ENCODE measurements at places on chromosomes 11 and 22. TPM values are rescaled to one million over a fixed set of nuclear protein-coding genes. Genes with fewer than 3 reads are reported as not detected.

DNA sequence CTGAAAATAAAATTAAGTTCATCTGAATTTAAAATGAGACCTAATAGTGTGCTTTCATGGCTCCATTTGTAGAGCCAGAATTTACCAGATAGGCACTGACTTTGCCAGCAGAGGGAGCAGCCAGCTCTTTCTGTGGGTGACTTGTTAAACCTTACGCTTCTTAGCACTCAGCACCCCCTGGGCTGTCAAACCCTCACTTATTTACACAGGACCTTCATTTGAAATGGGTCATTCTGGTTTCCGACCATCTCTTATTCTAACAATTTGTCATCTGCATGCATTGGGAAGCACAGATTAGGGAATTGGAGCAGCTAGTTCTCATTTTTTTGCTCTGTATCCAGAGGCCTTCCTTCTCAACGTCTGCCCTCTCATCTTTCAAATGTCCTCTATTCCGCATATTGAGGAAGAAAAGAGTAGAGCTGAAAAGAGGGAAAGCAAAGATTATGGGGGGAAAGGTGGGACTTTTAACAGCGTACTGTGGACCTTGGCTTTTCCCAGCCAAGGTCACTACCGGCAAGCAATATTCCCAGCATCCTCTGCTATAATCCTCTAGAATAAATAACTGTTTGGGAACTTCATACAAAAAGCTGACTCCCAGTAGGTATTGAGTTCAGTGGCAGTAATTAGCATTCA, 3.1 kb downstream of the ASRGL1 start:
- peak; percentile 76 for DNase-seq

DNA sequence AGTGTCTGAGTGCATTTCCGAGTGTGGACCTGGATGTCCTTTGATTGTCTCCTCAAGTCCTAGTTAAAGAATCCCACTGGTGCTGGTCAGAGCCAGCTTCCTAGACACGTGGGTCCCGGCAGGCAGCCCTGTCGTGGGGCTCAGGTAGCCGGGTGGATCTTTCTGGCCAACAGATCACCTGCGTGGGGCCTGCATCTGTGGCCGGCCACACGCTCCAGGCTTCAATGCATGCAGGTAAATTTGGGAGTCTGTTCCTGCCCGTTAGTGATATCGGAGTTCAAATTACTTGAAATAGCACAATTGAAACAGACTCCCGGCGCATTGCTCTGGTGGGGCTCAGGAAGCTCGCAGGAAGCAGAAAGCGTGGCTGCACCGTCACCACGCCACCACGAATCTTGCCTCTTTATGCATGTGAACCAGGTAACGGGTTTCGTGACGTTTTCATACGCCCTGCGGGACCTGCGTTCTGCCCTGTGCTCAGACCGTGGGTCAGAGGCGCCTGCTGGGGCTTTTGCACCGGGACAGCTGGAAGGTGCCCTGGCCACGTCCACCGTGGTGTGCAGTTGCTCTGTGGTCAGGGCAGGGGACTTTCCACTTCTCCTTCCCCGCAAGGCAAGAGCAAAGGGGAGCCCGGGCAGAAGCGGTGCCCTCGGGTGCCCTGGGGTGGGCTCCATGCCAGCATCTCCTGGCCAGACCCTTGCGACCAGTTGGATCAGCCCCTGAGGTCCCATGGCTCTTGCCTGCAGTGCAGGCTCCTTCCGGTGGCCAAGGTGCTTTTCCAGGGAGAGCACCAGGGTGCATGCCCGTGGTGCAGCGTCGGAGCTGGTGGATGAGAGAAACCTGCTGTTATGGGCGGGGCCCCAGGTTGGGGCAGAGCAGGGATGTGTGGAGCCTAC, 803.5 kb downstream of the BRD1 start:
- DNase-seq: no peak

DNA sequence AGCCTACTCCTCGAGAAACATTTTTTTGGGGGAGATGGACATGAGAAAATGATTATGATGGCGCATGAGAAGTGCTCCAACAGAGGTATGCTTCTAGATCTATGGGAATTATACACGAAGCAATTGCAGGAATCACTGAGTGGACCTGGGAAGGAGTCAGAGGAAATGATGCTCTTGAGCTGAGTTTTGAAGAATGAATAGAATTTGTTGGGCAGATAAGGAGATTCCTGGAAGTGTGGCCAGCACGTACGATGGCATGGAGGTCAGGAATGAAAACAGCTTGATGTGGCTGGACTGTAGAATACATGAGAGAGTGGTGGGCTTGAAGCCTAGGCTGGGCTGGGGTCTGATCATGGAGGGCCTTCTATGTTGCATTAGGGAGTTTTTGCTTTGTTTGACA, 31.7 kb downstream of the ADAMTS15 start:
- peak; percentile 25 for DNase-seq

DNA sequence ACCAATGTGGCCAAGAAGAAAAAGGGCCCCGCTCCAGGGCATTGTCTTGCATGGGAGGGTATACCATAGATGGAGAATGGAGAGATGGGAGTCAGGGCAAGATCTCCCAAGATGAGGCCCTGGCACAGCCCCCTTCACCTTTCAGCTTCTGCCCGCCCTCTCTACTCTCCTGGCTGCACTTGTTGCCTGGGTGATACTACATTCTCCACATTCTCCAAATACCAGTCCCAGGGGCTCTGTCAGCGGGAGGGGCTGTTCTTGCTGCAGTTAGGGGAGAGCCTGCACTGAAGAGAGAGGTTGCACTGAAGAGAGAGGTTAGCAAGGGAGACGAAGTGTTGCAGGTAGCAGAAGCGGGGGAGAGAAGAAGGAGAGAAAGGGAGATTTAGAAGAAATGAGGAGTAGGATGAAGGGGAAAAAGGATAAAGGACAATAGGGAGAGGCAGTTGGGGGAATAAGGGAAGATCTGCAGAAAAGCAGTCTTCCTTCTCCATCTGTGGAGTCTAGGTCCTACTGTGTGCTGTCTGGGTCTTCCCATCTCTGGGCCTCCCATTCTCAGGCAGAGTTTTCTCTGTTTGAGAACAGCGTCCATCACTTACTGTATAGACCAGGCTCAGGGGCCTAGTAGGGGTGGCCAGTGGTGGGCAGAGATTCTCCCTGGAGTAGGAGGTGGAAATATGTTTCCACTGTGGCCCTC, 8.0 kb downstream of the PHLDB1 start:
- DNase-seq: no peak

DNA sequence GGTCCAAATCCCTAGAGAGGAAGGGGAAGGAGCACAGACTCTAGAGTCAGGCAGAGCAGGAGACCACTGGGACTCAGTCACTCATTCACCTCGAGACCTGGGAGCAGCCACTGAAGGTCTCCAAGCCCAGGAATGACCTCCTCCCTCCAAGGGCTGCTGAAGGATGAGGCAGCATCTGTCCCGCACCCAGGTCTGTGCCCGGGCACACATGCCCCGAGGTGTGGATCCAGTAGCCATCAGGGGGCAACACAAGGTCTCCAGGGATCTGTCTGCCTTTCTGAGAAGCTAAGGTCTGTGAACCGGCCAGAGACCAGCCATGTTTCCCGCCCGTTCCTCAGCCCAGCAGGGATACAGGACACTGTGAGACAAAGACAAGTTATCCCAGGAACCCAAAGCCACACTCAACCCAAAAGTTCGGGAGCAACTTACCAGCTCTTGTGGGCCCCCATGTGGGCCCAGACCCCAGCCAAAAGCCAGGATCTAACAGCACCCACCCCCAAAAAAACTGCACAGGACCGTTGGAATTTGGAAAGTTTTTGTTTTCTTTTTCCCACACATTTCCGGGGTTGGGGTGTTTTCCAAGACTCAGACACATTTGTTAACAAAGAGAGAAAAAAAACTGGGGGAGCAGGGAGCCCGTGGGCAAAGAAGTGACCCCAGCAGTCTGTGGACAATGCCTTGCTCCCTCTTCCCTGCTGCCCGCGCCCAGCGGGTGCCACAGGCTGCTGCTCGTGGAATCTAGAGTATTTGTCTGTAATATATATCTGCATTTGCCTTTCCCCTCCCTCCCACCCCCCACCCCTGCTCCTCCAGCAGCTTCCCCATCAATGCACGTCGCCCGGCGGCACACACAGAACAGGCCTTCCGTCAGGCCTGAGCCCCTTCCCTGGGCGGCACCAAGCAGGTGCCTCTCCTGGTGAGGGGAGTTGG, 14.9 kb downstream of the SLC22A12 start:
- DNase-seq: no peak

- no peak for DNase-seq
Measured at GRCh38 chr11:43403357-43404231, 44.9 kb downstream of the TTC17 start.

DNA sequence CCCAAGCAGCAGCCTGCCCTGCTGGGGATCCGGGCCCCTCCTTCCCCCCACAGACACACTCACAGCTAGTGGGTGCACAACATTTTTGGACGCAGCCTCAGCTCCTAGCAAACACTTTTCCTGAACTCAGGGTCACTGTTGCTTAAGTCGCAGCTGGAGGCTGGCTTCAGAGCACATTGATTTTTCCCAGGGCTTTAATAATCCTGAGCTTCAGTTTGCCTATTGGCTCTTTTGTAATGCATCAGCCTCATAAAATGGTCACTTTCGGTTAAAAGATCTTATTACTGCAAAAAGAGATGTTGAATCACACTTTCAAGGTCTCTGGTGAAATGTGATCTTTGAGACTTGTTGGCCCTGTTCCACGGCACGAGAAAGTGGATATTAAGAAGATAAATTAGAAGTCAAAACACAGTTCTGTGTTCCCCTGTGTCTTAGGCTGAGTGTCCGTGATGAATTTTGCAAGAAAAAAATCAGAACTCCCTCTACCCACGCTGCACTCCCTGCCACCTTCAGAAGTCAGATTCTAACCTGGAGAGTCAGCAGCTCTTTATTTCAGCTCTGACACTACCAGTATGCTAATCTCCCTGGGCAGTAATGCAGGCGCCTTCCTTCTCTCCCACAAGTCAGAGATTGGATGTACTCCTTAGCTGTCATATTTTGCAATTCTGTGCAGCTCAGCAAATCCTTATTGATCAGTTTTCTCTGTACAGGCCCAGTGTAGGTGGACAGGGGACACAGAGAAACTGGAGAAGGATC, 158.2 kb upstream of the E2F8 start:
- DNase-seq: no peak

DNA sequence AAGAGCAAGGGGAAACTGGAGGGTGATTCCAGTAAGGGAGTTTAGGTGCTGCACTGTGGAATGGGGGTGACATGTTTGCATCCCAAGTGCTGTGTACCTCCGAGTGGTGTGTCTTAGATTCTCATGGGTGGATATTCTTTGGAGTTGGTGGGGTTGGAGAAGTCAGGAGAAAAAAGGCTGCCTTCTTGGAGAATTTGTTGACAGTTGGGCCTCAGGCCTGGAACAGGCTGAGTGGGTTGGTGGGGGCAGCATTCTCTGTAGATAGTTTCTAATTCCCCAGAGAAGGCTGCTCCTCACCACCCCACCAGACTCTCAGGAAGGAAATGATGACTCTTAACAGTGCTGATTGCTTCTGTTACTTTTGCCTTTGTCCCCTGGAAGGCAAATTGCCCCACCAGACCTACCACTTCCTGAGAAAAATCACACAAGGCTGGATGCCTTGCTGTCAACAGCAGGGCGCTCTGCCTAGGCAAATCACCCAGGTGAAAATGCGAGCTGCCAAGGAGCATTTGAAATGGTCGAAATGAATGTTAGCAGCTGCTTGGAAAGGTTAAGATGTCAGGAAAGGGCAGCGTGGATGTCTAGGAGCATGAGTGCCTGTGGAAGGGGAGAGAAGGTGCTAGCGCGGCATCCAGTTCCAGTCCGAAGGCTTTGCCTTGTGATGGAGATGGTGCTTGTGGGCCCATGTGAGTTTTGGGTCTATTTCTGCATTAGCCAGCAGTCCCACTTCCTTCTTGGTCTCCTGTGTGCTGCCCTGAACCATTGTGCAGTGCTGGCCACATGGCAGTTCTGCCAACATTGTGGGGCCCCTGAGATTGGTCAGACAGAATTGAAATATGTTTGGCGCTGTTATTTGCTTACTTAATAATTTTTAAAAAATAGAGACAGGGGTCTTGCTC, 29.7 kb upstream of the SORL1-AS1 start:
- peak; percentile 57 for DNase-seq

GRCh38 chr11:119814766-119815165, 85.8 kb upstream of the NECTIN1 start:
- no peak for DNase-seq

- no peak for DNase-seq
Measured at GRCh38 chr22:28505416-28506149, 174.1 kb downstream of the TTC28 start.

The PTPRJ gene
- total RNA-seq: 7.7 TPM

The OR9Q1 gene
- not detected for total RNA-seq

Data from endothelial cell of umbilical vein (primary cell).